ENCODE measurements at places on chromosomes 16 and 17.

DNA sequence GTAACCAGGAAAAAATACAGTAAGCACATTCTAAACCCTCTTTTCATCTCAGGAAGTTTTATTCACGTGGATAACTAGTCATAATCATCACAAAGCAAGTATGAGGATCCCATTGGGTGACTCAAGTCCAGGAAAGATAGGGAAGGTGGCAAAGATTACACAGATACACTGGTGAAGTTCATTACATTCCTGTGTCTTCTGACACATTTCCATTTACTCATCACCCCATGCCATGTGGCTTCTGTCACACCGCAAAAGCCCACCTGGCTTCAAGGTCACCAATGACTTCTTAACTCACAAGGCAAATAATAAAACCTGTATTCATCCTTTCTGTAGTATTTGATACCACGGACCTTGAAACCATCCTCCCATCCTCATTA is 17.0 kb downstream of the HS3ST3A1 start:
- no peak for DNase-seq

GRCh38 chr16:85089525-85089924 is 22.7 kb downstream of the CIBAR2 start:
- no peak for DNase-seq

DNA sequence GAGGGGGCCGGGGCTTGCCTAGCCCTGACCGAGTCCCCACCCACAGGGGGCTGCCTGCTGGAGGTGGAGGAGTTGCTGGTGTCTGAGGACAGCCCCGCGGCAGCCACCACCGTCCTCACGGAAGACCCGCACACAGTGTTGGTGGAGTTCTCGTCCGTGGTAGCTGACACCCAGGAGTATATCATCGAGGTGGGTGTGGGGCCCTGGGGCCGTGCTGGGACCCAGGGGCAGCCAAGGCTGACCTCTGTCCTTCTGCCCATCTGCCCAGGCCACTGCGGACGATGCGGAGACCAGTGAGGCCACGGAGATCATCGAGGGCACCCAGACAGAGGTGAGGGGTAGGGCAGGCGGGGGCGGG is 1.5 kb upstream of the DNASE1L2 start:
- DNase-seq, result no peak

DNA sequence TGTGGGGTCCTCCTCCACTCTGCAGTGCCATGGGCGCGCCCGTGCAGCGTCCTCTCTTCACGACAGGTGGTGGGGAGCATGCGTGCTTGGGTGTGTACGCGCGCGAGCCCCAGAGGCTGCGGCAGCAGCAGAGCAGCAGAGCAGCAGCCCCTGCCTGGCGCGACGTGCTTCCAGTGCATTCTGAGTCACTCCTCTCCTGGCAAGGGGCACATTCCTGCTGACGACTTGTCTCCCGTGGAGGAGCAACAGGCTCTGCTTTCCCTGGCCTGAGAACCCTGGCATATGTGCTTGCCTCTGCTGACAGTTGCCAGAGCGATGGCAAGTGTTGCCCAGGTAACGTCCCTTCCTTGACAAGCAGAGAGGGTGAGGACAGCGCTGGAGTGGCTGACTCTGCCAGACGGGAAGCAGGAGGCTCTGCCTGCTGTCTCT is 133.8 kb upstream of the PLCG2 start:
- DNase-seq, result peak; percentile 55

GRCh38 chr17:76599694-76600460 is 14.2 kb upstream of the ST6GALNAC2 start:
- DNase-seq, result no peak

GRCh38 chr17:4417129-4417667 is 16.5 kb upstream of the SPNS3 start:
- DNase-seq, result no peak

DNA sequence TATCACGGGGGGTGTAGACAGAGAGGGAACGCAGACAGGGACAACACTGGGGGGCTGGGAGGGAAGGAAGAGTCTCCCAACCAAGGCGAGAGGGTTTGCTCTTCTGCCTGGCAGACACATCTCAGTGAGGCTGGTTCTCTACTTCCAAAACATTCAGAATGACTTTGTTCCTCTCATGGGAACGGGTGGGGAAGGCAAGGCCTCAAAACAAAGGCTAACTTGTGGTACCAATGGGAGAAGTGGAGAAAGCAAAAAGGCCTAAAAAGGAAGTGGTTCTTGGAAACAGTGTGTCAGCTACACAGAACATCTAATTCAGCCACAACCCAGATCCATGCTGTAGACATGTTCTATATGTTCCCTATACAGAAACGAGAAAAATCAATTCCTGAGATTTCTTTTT is 7.5 kb downstream of the FLOT2 start:
- no peak for DNase-seq

- no peak for DNase-seq
These were observed 54.9 kb downstream of the SNX11 start for GRCh38 chr17:48162306-48162934.

DNA sequence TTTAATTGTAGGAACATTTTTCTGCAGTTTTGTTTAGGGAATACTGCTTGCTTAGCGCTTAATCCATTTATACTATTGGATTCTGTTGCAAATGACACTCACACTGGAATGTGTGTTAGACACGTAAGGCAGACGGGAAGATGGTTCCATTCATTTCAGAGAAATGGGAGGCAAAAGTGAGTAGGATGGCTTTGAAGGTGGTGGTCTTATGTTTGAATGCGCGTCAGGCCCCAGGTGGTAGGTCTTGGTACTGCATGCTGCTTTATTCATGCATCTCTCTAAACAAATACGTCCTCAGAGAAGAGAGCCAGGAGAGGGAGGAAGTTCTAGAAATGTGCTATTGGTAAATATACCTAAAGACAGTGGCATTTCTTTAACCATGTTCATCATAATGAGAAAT is 997.6 kb upstream of the RBFOX1 start:
- no peak for DNase-seq

DNA sequence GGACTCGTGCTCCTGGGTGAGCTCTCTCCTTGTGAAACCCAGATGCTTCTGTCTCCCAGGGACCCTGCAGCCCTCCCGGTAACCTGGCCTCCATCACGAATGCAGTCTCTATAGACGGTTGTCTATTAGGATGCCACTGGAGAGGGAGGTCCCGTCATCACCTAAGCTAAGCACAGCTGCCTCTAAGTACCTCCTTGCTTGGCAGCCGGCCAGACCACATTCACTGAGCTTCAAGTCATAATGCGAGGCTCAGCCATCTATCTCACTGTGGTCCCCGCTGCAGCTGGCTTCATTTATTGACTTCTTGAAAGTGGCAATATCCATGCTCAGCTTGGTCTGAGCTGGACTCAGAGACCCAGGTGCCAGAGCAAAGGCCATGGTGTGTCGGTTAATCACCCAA is 74.5 kb upstream of the HSBP1 start:
- no peak for DNase-seq

- DNase-seq, result no peak
These were observed 519 bp downstream of the ST6GALNAC2 start for GRCh38 chr17:76585033-76585648.

GRCh38 chr16:81469710-81470535 is 25.3 kb downstream of the CMIP start:
- no peak for DNase-seq

DNA sequence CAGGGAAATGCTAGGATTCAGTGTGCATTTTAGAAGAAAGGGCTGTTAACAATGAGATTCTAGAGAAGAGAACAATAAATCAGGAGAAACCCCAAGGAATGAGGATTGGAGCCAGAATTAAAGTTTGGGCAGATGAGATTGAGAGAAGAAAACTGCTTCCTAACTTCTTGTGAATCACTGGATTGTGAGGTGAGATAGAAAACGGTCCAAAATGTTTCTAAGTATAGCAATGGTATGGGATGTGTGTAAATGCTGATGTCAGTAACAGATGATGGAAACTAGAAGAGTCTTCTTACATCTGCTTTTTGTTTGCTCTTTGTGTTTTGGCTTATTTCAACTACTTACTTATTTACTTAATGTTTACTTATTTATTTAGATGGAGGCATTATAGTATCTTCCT is 123.0 kb downstream of the KCNJ2 start:
- DNase-seq, result no peak

DNA sequence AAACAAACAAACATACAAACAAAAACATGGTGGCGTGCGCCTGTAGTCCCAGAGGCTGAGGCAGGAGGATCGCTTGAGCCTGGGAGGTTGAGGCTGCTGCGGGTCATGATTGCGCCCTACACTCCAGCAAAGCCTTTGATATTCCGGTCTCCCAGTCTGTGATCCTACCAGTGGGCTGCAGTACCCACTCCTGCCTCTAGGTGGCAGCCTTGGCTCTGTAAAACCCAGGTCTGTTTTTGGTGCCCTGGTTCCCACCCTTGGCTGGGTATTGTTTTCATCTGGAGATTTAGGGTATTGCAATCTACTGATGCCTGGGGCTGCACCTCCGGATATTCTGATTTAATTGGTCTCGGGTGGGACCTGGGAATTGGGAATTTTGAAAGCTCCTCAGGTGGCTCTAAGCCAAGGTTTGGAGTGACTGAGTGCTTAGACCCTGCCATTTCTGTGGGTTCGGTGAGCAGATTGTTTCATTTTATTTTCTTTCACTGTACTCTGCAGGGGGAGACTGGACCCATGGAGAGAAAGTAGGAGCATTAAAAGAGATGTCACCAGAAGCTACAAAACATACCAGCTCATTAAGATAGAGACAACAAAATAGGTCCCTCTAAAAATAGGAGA is 40.5 kb downstream of the MYH3 start:
- peak; percentile 69 for DNase-seq

GRCh38 chr16:85384833-85385462 is 228.2 kb upstream of the GSE1 start:
- no peak for DNase-seq

GRCh38 chr16:17354141-17354601 is 116.6 kb downstream of the XYLT1 start:
- DNase-seq, result no peak

DNA sequence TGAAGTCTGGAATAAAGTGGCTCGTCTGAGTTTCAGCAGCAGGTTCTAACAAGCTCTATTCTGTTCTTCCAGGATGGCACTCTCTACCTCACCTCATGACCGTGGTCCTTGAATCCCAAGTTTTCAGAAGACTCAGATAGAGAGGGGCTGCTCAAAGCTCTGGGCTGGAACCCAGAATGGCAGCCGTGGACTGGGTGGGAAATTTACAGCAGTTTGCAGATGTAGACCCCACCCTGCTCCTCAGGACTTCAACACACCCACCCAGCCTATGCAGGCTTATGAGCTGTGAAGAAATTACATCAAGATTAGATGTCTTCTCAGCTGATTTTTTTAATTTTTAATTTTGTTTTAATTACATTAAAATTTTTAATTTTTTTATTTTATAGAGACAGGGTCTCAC is 59.4 kb downstream of the METRNL start:
- DNase-seq, result no peak

GRCh38 chr16:81712681-81713080 is 66.4 kb upstream of the PLCG2 start:
- DNase-seq, result no peak

DNA sequence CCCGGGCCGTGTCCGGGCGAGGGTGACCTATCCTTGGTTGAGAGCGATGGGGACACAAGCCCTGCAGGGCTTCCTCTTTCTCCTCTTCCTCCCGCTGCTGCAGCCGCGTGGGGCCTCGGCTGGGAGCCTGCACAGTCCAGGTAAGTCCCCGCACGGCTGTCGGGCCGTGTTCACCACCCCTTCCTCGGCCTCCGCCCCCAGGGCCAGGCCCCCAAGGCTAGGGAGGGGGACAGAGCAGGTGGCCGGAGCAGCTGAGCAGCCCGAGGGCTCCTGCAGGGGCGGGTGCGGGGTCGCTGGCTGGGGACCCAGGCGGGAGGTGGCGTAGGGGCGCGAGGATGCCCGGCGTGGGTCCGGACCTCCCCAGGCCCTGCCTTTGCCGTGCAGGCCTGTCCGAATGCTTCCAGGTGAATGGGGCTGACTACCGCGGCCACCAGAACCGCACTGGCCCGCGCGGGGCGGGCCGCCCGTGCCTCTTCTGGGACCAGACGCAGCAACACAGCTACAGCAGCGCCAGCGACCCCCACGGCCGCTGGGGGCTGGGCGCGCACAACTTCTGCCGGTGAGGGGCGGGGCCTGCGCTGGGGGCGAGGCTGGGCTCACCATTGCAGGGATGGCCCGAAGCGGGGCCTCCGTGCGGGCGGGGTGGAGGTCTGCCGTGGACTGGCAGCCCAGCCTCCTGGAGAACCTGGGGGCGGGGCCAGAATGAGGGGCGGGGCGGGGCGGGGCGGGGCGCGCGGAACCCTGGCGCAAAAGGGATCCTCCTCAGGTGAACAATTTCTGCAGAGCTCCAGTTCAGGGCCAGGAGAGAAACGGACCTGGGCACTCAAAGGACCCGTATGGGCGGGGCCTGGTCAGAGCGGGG is 631 bp downstream of the KREMEN2 start:
- peak; percentile 89 for DNase-seq

GRCh38 chr16:83561876-83562275 is 245.9 kb upstream of the HSBP1 start:
- peak; percentile 17 for DNase-seq

- DNase-seq, result no peak
These were observed 372.5 kb upstream of the CDH8 start for GRCh38 chr16:62408760-62409159.

DNA sequence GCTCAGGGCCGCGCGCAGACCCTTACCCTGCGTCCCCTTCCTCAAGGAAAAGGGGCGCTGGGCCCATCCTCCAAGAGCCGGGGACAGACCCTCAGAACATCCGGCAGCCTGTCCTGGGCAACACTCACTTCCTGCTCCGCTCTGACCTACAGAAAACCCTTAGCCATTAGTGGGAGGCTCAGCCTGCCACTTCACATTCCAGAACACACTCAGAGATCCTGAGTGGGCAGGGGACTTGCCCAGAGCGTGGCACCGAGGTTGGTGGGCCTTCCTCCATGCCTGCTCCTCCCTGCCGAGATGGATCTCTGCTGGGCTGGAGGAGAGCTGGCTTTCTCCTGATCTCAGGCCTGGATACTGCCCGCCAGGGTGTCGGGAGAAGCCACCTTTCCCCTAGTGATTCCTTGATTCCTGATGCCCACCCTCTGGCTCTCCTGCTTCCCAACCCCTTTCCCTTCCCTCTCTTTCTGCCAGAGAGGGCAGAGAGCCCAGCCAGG is 1.5 kb downstream of the SCARF1 start:
- DNase-seq, result no peak

GRCh38 chr17:49972486-49973270 is 3.7 kb downstream of the DLX4 start:
- DNase-seq, result no peak

GRCh38 chr17:45016823-45017222 is 34.6 kb downstream of the DCAKD start:
- no peak for DNase-seq

DNA sequence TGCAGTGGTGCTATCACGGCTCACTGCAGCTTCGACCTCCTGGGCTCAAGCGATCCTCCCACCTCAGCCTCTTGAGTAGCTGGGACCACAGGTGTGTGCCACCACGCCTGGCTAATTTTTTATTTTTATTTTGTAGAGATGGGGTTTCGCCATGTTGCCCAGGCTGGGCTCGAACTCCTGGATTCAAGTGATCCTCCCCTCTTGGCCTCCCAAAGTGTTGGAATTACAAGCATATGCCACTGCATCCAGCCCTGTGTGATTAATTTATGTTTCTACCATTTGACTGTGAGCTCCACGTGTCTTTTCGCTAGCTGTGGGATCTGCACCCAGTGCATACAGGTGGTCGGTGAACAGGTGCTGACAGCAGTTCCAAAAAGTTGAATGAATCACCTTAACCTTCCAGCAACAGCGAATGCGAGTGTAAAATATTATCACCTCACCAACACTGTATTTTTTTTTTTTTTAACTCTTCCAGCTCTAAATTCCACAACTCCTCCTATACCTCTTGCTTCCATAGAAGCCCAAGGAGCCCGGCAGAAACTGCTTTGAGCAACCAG is 484 bp upstream of the NUDT7 start:
- DNase-seq, result no peak

GRCh38 chr16:22317625-22318024 is 20.4 kb downstream of the POLR3E start:
- DNase-seq, result no peak

Data from HTR-8/SVneo (cell line).